ENCODE measurements at places on chromosomes 6 and 20. TPM values are rescaled to one million over a fixed set of nuclear protein-coding genes. Genes with fewer than 3 reads are reported as not detected.

- DNase-seq, result no peak
Measured at GRCh38 chr6:40036186-40036585, 101.9 kb upstream of the MOCS1 start.

HTR1E gene
- total RNA-seq, result not detected

- no peak for DNase-seq
Measured at GRCh38 chr6:16939839-16940238, 162.0 kb upstream of the STMND1 start.

RNF144B gene
- total RNA-seq, result 21.5 TPM

GRCh38 chr6:43746613-43747102 lies 23.4 kb upstream of the VEGFA start:
- DNase-seq, result peak; percentile 76

DNA sequence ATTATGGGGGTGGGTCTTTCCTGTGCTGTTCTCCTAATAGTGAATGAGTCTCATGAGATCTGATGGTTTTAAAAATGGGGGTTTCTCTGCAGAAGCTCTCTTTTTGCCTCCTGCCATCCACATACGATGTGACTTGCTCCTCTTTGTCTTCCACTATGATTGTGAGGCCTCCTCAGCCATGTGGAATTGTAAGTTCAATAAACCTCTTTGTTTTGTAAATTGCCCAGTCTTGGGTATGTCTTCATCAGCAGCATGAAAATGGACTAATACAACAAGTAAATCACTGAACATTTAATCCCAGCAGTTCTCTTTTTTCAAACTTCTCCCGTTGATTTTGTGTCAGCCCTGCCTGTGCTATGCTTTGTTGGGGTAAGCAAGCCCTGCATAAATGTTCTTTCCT lies 95.2 kb downstream of the FAM217A start:
- DNase-seq, result no peak

GRCh38 chr20:11712639-11713160 lies 205.0 kb upstream of the BTBD3 start:
- DNase-seq, result no peak

DNA sequence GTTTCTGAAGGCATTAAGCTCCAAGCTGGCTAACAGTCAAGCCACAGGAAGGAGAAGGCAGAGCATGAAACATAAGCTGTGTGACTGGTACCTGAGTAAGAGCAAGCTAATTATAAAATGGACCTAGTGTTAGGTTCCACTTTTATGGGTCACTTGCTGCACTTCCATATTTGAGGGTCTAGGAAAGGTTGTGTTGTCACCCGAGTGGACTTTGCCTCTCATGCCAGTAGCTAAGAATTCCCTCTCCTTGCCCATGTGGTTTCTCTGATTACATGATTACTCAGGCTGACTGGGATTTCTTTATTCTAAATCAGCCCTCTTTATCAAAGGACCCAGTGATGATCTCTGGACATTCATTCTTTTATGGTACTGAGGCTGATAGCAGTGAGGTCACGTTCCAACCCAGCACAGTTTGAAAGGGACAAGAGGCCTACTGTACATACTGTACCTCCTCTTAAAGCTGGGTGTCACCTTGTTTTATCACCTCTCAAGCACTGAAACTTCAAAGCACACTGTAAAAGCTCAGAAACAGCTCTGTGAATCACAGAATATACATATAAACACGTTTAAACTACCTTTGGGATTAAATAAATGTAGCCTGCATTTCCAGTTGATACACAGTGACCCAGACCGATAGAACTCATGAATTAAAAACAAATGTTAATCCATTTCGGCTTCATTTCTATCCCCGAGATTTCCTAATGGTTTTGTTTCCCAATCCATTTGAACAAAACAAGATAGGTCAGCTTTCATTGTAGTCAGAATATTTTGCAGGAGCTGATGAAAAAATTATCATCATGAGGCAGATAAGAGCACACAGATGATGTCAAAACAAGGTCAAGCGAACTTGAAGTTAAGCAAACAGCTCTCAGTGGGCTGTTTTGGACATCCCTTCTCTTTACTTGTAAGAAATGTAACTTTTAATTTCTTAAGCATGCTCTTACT lies 96.5 kb downstream of the ALDH8A1 start:
- no peak for DNase-seq

DNA sequence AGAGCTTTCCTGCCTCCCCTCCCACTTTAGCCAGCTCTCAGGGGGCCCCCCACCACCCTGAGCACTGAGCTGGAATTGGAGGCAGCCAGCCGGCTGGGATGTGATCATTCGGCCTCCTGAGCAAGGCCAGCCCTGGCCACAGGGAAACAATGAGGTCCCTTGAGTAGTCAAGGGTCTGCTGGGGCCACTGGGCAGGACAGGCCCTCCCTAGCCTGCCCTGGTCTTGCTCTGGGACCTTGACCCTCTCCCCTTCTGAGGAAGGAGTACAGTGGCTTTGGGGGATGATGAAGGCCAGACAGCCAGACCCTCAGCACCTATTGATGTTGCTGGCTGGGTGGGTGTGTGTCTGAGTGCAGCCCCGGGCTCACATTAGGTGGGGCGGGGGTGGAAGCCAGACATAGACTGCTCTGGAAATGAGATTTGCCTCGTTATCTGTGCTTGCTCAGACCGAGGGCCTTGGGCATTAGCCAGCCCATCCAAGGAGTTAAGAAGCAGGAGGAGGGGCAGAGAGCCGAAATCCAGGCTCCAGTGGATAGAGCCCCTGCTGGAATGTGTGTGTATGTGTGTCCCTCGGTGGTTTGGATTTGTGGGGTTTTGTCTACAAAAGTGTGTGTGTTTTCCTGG lies 21.3 kb downstream of the CD40 start:
- no peak for DNase-seq

PDSS2 gene
- total RNA-seq, result 11.6 TPM

- no peak for DNase-seq
Measured at GRCh38 chr6:45808917-45809316, 206.7 kb downstream of the CLIC5 start.

CLDN20 gene
- total RNA-seq, result not detected

DNA sequence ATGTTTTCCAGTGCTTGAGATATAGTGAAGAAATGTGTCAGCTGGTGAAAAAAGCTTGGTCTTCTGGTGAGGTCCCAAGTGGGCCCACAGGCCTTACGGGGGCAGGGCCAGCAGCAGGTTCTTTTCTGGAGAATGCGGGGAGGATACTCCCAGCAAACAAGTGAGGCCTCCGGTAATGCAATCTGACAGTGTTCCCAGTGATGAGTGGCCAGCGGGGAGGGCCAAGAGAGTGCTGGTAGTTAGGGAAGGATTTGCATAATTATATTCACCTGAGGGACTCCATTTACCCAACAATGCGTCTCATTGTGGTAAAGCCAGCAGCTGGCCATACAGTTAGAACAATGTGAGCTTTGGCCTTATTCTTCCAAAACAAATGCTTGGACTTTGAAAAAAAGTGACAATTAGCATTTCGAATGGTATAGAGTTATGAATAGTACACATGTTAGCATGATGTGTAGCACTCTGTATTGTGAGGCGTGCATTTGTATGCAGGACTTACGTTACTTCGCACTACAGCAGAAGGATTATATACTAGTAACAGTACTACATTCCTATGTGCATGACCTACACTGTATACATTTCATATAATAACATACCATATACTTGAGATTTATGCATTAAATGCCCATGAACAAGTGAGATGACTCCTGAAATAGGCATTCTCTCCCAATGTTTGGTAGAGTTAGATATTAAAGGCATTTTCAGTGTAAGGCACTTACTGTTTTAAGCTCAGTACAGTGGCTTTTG lies 69.8 kb downstream of the MYB start:
- no peak for DNase-seq

DNA sequence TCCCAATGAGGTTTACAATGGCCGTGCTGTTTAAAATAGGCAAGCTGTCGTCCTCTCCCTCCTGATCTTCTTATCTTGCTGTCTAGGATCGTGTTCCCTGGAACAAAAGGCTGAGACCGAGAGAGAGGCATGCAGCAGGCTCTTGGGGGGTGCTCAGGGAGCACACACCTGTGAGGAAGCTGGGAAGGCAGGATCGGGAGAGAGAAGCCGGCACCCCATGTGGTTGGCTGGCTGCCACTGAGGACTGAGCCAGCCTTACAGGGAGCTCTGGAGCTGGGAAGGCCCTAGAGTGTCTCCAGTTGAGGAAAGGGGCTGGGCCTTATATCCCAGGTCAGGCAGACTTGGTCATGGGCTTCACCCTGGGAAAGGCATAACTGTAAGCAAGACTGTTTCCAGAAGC lies 184.2 kb downstream of the LY86 start:
- no peak for DNase-seq

GRCh38 chr20:57475388-57476083 lies 49.4 kb downstream of the CTCFL start:
- DNase-seq, result peak; percentile 60

- no peak for DNase-seq
Measured at GRCh38 chr20:62708591-62709536, at the start of gene NTSR1. TSS of gene NTSR1 (plus strand) at chr20:62708836. CDS start at chr20:62709208, 372 bp downstream.

DNA sequence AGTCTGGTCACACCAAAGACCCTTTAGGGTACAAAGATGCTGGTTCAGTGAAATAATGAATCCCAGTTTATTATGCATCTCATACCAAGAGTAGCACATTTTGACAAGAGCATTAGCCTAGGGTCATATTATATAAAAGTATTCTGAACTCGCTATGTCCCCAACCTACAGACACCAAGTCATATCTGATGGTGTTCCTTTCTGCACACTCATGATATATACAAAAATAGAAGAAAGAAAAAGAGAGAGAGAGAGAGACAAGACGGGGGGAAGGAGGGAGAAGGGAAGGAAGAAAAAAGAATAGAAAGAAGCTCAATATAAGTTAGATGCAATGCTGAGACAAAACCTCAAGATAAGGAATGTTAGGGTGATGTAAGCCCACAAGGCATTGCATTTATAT lies 131.1 kb downstream of the DST start:
- DNase-seq, result no peak

All from posterior vena cava (tissue), 2 donors.